ENCODE measurements at places on chromosomes 2 and 18.
A peak's percentile ranks its signal among the peaks of the same experiment; 100 is the strongest.

GRCh38 chr2:126909366-126909765 is 10.7 kb downstream of the TEX51 start:
- no peak for DNase-seq

- DNase-seq = no peak
These were observed 32.5 kb downstream of the CCDC68 start for GRCh38 chr18:54926593-54927325.

GRCh38 chr18:13578400-13578799 is 148.0 kb downstream of the FAM210A start:
- no peak for DNase-seq

DNA sequence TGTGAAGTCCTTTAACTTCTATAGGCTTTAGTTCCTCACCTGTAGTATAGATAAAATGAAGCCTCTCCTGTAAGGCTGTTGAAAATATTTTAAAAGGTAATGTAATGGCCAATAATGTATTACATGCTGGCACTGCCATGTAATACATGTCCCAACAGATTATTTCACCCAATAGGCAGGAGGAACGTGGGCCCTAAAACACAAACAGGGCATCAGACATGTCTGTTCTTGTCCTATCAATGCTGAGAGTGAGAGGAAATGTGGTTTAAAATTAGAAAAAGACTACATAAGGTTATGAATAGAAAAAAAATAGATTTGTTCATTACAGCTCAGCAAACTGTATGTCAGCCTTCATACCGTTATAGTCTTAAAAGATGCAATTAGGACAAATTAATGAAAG is 492.7 kb upstream of the DDX18 start:
- DNase-seq = no peak

DNA sequence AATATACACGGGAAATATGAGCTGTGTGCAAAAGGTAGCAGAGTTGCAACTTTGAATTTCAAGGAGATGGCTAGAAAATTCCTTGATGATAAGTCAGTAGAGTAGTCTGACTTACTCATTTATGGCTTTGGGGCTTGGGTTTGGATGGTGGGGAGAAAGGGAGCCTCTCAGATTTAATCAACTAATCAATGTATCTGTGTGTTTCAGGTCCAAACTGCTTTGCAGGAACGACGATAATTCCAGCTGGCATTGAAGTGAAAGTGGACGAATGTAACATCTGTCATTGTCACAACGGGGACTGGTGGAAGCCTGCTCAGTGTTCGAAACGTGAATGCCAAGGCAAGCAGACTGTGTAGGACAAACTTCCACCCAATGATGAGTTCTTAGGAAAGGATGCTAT is 164.6 kb downstream of the VWC2L start:
- DNase-seq = no peak

DNA sequence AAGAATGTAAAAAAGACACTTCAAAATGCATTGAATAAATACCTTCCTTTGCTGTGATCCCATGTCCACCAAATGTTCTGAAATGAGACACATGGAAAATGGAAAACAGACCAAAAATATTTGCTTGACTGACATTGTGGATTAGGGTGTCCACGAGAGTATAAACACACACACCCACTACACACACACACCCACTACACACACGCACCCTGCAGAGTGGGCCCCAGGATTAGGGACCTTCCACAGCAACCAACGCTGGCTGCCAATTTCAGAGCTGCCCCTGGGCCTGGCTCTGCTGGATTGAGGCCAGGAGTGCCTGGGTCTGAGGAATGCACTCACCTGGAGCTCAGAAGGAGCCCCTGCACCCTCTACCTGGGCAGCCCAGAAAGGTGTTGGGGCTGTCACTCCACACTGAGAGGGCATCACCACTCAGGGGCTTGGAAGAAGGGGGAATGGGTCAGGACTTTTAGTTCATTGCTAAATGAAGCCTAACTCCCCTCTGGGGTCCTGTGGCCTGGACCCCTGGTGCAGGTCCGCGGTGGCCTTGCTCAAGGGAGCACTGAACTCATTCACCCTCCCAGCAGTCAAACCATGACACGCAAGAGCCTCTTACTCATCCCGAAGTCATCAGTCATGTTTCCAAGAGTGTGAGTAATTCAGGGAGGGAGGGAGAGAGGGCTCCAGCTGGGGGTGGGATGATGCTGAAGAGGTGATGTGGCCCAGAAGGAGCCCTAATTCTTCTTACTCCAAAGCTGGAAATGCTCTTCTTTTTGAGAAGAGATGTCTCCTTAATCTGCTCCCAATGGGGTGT is 50.2 kb upstream of the PLB1 start:
- DNase-seq = no peak

GRCh38 chr2:152820048-152820447 is 101.6 kb downstream of the ARL6IP6 start:
- no peak for DNase-seq

- DNase-seq = peak; percentile 40
These were observed 66.7 kb downstream of the SKA1 start for GRCh38 chr18:50441501-50441900.

DNA sequence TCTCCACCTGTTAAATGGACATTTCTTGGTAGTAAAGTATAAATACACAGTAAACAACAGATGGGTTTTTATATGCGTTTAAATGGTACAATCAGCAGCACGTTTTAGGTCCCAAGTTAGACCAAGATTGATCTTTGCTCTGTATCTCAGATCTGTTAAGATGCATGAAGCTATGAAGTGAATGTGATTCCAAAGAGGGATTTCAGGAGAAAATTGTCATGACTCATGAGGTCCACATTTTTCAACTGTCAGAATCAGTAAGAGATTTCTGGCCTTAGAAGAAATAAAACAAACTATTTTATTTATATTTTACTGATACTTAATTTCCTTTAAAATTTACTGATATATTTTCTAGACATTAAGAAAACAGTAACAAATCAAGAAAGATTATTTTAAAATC is 142.7 kb downstream of the EML6 start:
- no peak for DNase-seq

GRCh38 chr2:39608686-39609441 is 56.9 kb upstream of the TMEM178A start:
- DNase-seq = peak; percentile 67

DNA sequence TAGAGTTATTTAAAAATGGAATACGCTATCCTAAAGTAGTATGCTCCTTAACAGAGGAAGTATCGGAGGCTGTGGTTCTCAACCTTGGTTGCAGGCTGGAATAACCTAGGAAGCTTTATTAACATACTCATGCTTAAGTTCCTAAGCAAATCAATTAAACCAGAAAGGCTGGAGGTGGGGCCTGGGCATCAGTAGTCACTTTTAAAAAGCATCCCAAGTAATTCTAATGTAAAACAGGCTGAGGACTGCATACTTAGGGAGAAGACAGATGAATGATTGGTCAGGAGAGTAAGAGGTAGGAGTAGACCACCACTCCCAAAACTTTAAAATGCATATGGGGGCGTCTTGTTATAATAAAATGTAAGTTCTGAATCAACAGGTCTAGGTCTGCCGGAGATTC is 15.3 kb downstream of the ACAA2 start:
- no peak for DNase-seq

- peak; percentile 94 for DNase-seq
These were observed at the start of gene MTERF4 for GRCh38 chr2:241102239-241102803. TSS of gene MTERF4 (minus strand) at chr2:241102287. CDS start at chr2:241102273, 14 bp downstream.

DNA sequence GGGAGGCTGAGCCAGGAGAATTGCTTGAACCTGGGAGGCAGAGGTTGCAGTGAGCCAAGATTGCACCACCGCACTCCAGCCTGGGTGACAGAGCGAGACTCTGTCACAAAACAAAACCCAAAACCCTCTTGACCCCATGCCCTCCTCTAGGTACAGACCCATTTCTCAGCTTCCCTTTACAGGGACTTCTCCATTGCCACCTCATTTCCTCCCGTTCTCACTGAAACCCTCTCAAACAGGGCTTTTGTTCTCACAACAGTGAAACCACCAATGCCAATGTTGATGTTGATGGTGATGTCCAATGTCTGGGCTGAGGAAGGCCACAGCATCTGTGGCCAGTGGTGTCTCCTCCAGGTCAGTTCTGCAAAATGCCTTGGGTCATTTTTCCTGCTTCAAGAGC is 69.0 kb upstream of the ZCCHC2 start:
- DNase-seq = no peak

- no peak for DNase-seq
These were observed 225.4 kb downstream of the LOXHD1 start for GRCh38 chr18:46431522-46432171.

DNA sequence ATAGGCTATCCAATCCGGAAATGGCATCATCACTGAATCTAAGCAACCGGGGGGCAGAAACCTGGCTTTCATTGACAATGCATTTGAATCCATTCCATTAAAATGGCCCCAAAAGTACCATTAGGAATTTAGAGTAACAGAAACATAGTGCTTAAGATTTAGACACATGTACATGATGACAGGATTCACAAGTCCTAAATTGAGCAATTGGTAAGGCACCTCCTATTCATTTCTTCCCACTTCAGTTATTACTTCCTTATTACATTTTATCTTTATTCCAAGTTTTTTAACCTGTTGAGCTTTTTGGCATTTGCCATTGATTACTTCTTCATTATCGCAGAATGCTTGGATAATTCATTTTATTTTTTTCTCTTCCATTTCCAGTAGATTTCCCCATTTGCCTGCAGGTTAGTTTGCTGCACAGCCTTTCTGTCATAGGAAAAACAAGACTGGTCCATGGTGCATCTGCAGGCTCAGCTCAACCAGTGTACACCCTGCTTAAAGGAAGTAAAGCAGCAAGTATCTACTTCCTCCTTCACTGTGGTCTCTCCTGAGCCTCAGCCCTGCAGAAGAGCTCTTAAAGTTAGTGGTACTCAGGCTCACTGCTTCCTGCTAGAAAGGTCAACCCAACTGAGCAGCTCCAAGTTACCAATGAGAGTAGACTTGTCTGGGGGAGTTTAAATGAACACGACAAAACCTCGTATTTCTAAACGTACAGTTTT is 89.2 kb downstream of the DOCK10 start:
- DNase-seq = no peak

GRCh38 chr2:71714601-71715240 is 261.4 kb downstream of the DYSF start:
- no peak for DNase-seq

GRCh38 chr2:46325182-46325928 is 28.1 kb downstream of the EPAS1 start:
- DNase-seq = no peak

- DNase-seq = no peak
These were observed 6.8 kb upstream of the STK25 start for GRCh38 chr2:241514986-241515737.

- DNase-seq = peak; percentile 81
These were observed 44.4 kb downstream of the FBLN7 start for GRCh38 chr2:112182581-112183034.

- no peak for DNase-seq
These were observed 208.3 kb downstream of the PIK3C3 start for GRCh38 chr18:42163321-42163720.

Measured in eye (tissue), 1 donor.